ENCODE measurements at places on chromosomes 7 and 10.

GRCh38 chr10:98815039-98815885, 368.5 kb upstream of the HPS1 start:
- peak; percentile 49 for DNase-seq

GRCh38 chr10:95542330-95542729, 18.8 kb downstream of the SORBS1 start:
- DNase-seq, result no peak

- DNase-seq, result no peak
Observed at GRCh38 chr10:57096044-57096443, 735.0 kb upstream of the ZWINT start.

GRCh38 chr7:1679326-1679965, 9.4 kb downstream of the ELFN1 start:
- peak; percentile 31 for DNase-seq

GRCh38 chr10:70917635-70918034, 29.3 kb upstream of the PCBD1 start:
- DNase-seq, result no peak

GRCh38 chr10:98460837-98461499, 14.2 kb upstream of the HPS1 start:
- DNase-seq, result no peak

GRCh38 chr10:115091161-115091560, 2.0 kb upstream of the ATRNL1 start:
- DNase-seq, result no peak

- no peak for DNase-seq
Observed at GRCh38 chr10:5543623-5544022, 18.9 kb downstream of the CALML3 start.

DNA sequence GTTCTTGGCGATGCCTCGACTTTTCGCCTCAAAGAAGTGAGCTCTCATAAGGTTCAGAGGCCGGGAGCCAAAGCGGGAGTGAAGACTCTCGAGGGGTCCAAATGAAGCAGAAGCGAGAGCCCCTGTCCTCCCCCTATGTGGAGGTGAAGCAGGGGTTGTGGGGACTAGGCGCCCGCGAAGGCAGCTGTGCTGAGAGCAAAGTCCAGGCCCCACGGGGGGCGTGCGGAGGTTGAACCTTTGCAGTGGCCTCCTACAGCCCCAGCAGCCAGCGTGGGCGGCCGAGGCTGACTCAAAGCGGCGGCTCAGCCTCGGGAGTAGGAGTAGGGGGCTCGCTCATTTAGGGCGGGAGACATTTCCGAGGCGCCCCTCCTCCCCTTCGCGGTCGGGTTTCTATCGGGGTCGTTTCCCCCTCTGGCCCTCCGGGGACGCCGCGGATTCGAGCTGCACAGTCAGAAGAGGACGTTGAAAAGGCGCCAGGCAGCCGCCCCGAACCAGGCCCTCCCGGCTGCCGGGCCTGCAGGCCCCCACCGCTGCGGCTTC, 553 bp upstream of the ADD3 start:
- no peak for DNase-seq

GRCh38 chr10:71078454-71079145, 133.8 kb upstream of the UNC5B start:
- peak; percentile 34 for DNase-seq

DNA sequence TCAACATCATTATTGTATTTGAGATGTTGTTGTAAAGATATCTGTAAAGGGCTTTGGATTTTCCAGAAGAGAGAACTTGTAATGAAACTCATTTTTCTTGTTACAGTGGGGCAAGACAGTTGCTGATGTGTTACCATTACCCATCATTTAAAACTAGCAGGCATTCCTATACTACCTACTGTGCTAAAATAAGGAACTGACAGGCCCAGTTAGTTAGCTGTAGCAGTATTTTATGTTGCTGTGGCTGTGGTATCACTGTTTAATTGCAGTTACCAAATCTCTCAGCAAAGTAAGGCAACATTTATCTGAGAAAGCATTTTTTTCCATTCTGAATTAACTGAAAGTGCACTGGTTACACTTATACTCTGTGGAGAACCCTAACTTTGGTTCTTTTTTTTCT, 9.9 kb downstream of the ST7 start:
- no peak for DNase-seq

GRCh38 chr7:516216-516605, 3.4 kb downstream of the PDGFA start:
- DNase-seq, result no peak

DNA sequence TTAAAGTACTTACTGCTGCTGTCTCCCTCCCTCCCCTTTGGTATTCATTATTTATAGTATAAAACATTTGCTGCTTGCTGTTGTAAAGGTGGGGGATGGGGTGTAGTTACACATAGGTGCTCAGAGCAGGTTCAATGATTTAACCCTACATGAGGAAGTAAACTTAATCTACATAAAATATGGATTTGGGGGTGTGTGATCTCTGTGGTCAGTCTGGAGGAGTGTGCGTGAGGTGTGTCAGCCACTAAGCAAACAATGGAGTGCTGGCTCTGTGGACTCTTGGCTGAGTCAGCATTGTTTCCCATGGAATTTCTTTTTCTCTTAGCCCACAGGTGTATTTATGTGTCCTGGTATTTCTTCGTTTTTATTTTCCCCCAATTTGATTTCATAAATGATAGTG, 133.9 kb downstream of the AUTS2 start:
- DNase-seq, result no peak

- no peak for DNase-seq
Observed at GRCh38 chr7:33486633-33487032, 357.3 kb downstream of the BBS9 start.

DNA sequence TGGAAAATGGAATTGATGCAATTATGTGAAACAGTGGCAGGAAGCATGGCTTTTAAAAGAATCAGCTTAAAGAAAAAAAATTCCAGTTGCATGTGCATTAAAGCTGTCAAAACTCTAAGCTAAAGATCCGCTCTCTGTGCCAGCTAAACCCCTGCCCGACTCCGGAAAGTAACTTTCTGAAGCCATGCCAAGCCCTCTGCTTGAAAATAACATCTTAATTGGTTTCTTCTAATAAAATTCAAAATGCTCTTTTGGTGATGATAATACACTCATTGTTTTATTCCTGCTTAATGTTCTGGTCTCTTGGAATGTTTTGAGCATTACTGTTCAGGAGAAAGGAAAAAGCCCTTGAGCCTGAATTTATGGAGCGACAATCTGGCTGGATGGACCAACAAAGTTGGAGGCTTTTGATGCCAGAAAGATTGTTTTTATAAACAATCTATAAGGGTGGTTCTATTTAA, 11.7 kb downstream of the SEMA3C start:
- DNase-seq, result no peak

GRCh38 chr7:45645141-45645969, 71.2 kb downstream of the ADCY1 start:
- no peak for DNase-seq

DNA sequence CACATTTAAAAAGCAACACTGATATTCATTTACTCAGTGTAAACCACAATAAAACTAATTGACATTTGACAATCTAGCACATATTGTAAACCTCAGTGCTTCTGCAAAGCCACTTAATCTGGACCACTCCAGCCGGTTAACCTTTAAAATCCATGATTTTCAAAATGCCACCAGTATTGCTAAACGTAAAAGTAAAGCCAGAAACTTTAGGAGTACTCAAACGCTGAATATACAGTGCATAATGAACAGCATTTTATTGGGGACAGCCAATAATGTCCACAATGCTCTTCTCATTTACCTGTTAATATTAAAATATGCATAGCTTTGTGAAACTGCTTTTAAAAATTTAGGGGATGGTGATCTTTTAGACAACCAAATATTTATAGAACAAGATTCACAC, 10.8 kb downstream of the HNRNPA2B1 start:
- no peak for DNase-seq

GRCh38 chr10:8056871-8057331, 2.4 kb downstream of the GATA3 start:
- DNase-seq, result peak; percentile 64

GRCh38 chr10:18429335-18429734, 222.1 kb downstream of the NSUN6 start:
- no peak for DNase-seq

DNA sequence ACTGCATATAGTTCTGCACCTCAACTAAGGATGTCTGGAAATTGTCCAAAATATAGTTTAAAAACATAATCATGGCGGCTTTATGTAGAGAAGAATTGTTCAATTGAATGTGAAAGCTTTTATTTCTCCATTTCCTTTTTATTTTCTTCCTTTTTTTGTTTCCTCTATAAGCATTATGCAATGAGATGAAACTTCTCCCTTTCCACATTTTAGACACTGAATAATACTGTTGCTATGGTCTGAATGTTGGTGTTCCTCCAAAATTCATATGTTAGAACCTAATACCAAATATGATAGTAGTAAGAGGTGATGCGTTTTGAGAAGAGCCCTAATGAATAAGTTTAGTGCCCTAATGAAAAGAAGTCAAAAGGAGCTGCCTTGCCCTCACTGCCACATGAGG, 175.0 kb downstream of the RNLS start:
- DNase-seq, result no peak

- DNase-seq, result no peak
Observed at GRCh38 chr10:65306201-65306600, 1619.6 kb upstream of the LRRTM3 start.

DNA sequence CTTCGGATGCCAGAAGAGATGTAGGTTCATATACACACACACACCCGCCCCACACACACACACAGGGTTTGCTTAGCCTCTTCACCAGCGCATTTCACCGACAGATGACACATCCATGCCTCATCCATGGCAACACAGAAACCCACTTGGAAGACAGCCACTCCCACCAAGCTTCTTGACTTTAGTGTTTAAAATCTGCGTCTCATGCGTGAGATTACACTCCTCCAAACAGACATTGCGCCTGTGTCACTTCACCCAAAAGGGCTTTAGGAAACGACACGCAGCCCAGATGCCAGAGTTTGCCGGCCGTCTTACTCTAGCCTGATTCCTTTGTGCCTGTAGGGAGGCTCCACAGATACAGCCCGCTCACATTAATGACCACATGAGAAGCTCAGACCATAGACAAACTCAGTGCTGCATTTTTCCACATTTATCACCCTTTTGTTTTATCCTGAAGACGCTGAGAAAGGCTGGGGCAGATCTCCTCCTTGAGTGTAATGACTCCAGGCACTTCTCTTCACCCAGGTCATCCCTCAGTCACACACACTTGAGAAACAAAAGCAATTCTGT, 73.8 kb downstream of the DIP2C start:
- no peak for DNase-seq

- DNase-seq, result peak; percentile 92
Observed at GRCh38 chr10:110872145-110872983, 636 bp downstream of the PDCD4 start.

DNA sequence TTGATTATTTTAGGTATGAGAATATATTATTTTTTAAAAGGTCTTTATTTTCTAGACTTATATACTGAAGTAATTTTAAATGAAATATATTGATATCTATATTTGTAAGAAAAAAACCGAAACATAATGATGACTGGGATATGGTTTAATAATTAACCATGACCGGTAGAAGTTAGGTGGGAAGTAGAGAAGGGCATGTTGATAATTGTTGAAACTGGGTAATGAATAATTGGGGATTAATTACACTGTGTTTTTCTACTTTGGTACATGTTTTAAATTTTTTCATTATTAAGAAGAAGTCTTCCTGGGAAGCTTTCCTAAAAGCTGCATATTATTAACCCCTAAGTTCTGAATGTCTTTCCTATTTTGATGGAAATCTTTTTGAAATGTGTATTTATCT, 16.3 kb downstream of the TSPAN12 start:
- DNase-seq, result no peak

- peak; percentile 52 for DNase-seq
Observed at GRCh38 chr7:7944619-7945282, 23.8 kb upstream of the GLCCI1 start.

GRCh38 chr7:122802301-122802751, 83.9 kb downstream of the CADPS2 start:
- peak; percentile 52 for DNase-seq

GRCh38 chr7:23022258-23022769, 8.4 kb upstream of the HYCC1 start:
- DNase-seq, result no peak

- no peak for DNase-seq
Observed at GRCh38 chr10:102001435-102002068, 54.4 kb downstream of the ARMH3 start.

- DNase-seq, result no peak
Observed at GRCh38 chr10:13990392-13990805, 340.3 kb downstream of the FRMD4A start.

GRCh38 chr7:115216652-115217051, 294.8 kb downstream of the MDFIC start:
- DNase-seq, result no peak

GRCh38 chr7:2478399-2478785, 2.2 kb upstream of the GRIFIN start:
- peak; percentile 50 for DNase-seq

GRCh38 chr10:77926566-77927401, at the start of gene DLG5:
TSS of gene DLG5 (minus strand) at chr10:77926755. CDS start at chr10:77926520, 235 bp downstream.
- peak; percentile 81 for DNase-seq

DNA sequence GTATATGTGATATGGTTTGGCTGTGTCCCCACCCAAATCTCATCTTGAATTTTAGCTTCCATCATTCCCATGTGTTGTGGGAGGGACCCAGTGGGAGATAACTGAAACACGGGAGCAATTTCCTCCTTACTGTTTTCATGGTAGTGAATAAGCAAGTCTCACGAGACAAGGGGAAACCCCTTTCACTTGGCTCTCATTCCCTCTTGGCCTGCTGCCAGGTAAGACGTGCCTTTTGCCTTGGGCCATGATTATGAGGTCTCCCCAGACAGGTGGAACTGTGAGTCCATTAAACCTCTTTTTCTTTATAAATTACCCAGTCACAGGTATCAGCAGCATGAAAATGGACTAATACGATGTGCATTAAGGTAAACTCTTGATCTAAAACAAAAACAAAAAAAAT, 357.1 kb upstream of the AOAH start:
- DNase-seq, result no peak

DNA sequence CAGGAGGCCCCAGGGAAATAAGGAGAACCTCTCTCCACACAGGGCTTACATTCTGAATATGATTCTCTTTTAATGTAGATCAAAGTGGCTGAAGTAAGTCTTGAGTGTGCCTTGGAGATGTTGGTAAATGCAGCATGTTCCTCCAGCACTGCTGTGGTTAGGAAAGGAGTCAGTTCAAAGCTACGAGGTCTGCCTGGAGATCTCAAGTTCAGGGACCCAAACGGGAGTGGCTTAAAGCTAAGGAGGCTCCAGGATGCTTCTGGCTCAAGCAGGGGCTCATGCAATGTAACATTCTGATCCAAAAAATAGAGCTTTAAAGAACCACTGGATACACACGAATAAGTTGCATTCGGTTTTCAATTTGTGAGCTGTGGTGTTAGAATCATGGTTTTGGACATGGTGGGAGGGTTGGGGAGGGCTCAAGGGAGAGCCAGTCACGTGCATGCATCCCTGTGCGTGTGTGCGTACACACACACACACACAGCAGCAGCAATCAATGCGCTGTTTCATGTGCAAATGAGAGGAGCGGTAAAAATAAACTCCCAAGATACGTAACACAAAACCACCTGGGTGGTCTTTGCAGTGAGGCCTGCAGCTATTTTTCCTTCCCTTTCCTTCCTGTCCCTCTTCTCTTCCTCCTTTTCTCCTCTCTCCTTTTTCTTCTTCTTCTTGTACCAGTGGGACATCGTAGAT, 70.5 kb downstream of the AOAH start:
- no peak for DNase-seq
